Activated T-cell treated with anti-CD3 and anti-CD28 coated beads for 1 hour (primary cell): ENCODE measurements at places on chromosomes 4 and X.

GRCh38 chrX:139831017-139831416, 101.8 kb downstream of the ATP11C start:
- no peak for DNase-seq

DNA sequence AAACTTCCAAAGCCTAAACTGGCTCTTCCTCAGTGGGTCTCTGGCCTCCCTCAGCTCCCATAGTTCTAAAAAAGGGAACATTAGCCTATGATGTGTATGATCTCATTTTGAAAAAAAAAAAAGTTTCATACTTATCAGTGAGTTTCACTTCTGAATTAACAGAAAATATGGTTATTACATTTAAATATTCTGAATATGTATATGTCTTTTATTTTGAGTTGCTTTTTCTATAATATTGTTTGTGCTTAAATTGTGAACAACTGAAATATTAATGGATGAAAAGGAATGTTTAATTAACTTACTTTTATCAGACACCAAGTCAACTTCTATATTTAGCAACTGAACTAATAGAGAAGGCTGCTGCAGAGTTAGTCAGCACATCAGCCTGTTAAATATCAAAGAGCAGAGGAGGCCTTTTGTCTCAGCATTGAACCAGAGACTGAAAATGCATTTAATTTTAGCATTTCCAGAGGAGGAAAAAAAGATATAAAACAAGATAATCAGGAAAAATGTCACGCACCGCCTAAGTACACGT, 20.4 kb upstream of the FHL1 start:
- no peak for DNase-seq

DNA sequence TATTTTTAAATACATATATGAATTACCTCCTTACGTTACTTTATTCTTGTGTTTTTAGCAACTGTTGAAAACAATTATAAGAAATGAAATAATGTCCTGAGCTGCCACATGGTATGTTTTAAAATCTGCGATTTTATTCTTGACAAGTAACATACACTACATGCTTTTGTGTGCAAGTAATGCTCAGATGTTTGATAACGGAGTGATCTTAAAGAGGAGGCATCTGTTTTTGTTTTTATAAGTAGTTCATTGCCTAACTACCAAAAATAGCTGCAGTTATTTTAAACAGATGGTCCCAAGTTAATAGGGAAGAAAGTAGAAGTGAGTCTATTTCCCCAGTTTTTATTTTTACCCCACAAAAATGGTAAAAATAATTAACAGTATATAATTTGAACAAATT, 55.2 kb downstream of the GAB1 start:
- no peak for DNase-seq

GRCh38 chr4:139300431-139301112, 733 bp upstream of the NAA15 start:
- DNase-seq = no peak

GRCh38 chrX:107324493-107325310, 118.3 kb downstream of the DNAAF6 start:
- no peak for DNase-seq

DNA sequence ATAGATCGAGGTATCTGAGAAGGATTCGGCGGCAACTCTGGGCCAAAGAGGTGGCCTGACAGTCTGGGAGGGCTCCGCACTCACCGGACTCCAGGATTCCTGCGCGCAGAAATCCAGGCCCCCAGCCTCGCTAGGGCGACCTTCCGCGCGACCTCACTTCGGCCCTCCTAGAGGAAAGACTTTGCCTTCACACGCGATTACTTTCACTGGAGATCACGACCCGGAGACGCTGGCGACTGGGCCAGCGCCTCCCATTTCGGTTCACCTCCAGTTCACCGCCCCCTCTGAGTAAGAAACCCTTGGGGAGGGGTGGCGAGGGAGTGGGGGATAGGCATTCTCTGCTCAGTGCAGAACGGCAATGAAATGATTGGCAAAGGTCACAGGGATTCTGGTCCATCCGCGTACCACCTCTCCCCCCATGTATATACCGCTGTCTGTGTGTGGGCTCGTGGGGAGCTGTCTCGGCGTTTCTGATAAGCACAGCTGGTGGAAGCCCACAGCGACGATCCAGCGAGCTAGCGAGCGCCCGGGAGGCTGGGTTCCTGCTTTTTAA, 2.5 kb downstream of the POU3F4 start:
- DNase-seq = no peak

DNA sequence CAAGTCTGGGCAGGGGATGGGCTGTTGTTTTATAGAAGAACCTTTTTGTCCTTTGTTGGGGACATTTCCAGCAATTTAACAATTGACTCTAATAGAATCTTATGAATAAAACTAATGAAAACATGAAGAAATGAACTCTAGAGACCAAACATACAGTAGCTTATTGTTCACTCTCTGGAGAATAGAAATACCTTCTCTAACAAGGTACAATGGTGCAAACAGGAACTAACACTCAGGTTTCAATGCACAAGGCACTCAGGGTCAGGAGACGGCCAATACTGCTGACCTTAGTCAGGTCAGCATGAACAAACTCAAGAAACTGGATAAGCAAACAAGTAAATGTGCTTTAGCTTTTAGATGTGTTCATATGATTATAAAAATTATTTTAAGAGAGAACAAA, 39.6 kb upstream of the FBXW7 start:
- DNase-seq = no peak

DNA sequence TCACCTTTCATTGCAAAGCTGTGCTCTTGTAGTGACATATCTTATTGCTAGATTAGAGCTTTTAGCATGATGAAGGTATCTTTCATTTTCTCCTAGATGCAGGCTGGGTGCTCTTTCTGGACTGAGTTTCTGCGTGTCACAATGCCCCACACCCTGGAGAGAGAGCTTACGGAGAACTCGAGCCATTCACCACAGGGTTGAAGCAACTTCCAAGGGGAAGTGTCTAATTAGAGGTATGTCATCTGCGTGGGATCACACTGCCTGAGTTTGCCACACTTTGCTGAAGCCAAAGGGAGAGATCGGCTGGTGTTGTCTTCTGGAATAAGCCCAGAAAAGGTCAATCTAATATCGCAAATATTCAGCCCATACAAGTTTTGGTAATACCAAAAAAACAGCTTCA, 179.3 kb upstream of the MBNL3 start:
- no peak for DNase-seq

- DNase-seq = no peak
Observed at GRCh38 chr4:38209654-38210053, 249.5 kb downstream of the PTTG2 start.

DNA sequence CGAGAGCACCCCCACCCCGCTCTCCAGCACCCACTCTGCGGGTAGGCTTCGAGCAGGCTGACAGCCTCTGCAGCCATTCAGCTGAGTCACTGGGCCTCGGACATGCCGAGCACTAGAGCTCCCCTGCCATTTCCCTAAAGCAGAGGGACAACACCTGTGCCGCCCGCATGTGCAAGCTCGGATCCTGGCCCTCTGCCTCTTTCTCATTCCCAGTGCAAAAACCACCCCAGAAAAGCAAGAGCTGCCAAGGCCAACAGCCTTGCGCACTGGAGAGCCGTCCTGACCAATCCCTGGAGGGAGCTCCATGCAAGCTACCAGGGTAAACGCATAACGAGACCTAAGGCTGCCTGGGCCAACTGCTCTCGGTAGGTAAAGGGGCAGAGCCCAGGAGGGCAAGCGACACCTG, 5.3 kb downstream of the HCFC1 start:
- DNase-seq = no peak

DNA sequence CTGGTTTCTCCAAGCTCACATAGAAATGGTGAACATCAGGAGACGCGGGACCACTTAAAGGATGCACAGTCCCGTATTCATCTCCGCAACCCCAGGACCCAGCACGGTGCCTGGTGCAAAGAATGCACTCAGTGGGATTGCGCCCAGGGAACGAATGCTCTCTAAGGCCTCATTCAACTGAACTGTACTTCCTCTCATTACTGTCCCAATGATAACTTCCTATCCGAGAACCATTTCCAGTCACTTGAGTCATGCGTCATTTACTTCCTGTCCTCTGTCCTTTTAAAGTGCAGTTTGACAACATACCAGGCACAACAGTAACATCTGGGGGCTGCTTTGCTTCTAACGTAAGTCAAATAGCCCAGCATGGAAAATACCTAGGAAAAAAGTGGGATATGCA, 75.7 kb downstream of the RBM47 start:
- DNase-seq = no peak

DNA sequence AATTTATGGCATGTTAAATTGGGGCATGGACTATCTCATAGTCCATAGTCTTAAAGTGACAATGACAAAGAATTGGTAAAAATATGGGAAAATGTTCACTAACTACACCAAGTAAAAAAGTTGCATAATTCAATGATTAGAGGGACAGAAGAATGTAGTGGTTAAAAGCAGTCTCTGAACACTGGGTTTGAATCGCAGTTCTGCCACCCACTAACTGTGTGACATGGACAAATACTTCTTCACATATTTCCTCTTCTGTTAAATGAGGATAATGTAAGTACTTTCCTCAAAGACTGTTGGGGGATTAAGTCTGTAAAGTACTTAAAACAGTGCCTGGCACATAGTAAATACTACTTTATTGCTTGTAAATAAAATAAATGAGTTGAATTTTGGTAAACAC, 15.3 kb downstream of the COQ2 start:
- DNase-seq = no peak

- DNase-seq = no peak
Observed at GRCh38 chr4:101065346-101065745, 282.0 kb downstream of the PPP3CA start.
